ENCODE measurements at places on chromosomes 11 and 22.

DNA sequence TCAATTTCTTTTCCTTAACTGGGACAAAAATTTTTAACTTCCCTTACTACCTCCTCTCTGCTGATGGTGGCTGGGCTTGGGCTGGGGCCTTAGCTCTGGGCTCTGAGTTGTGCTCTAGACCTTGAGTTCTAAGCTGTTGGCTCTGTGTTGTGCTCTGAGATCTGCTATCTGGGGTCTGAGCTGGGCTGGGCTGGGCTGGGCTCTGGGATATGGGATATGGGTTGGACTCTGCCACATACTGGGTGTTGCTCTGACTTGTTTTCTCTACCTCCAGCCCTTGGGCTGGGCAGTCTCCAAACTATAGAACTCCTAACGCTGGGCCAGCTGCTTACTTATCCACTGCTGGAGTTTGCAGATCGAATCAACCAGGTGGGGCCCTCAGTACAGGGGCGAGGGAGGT lies 41.9 kb downstream of the DNHD1 start:
- no peak for DNase-seq

DNA sequence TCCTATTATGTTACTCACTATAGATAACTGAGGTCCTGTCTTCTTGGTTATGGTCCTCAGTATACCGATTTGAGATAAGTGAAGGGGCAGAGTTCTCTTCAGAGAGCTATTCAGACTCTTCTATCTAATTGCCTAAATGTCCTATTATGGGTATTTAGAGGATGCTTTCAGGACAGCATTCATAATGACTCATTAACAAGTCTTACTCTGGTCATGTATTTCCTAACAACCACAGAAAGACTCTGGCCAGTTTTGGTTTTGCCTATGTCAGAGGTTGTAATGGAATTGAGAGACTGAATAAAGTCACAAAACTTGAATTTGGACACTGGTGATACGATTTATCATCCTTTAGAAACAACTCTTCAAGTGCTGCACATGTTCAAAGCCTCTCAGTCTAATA lies 1233.0 kb downstream of the JRKL start:
- no peak for DNase-seq

DNA sequence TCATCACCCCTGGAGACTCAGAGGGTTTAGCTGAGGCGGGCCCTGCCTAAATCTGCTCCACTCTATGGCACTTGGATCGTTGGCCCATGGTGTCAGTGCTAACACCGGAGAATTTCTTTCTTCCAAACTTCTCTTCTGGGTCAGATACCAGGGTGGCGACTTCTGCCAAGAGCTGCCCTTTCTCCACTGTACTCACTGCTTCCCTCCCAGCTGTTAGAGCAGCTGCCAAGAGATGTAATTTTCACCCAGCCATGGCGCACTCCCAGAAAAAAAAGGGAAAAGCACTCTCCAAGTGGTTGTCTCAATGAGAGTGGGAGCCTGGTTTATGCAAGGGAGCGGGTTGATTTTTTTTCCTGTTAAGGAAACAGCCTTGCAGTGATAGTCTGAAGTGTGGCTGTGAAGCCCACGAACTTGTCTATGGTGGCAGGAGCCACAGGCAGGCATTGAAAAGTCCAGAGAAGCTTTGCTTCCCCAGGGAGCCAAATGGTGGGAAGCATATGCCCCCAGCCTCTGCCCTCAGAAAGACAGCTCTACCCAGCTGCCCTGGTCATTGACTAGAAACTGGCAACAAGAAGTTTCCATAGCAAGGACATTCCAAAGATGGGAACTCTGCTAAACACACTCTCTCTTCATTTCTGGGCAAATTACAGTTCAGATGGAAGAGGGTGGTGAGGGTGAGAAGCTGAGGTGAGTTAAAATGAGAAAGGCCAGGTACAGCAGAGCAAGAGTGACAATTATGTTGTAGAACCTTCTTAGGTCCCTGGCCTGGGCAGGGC lies 10.7 kb downstream of the PCSK7 start:
- DNase-seq, result no peak

DNA sequence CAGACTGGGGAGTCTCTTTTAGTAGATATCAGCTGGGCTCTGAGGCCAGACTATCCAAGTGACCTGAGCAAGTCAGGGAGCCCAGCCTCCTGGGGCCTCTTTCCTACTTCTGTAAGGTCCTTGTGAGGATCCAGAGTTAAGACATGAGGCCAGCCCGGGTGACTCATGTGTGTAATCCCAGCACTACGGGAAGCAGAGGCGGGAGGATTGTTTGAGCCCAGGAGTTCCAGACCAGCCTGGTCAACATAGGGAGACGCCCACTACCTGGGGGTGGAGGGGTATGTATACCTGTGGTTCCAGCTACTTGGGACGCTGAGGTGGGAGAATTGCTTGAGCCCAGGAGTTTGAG lies 36.9 kb upstream of the POLA2 start:
- DNase-seq, result no peak

GRCh38 chr11:109772892-109773291 lies 320.3 kb upstream of the ZC3H12C start:
- no peak for DNase-seq

DNA sequence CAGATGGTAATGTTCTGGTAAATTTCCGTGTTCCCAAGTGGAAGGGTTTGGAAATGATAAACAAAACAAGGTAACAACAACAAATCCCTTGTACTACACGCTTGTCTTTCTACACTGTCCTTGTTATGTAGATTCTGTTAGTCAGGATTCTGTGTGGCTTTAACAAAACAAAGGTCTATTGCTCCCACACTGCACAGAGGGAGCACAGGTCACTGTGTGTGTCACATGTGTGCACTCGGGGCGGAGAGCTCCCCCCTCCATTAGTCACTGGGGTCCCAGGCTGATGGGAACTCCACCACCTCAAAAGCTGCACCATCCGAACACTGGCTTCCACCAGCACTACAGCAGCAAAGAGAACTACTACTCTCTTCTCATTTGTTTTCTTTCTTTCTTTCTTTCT lies 227.9 kb downstream of the NTM start:
- DNase-seq, result no peak

- DNase-seq, result no peak
Measured at GRCh38 chr11:22707119-22707899, 40.9 kb downstream of the GAS2 start.
